MCF 10A (cell line): ENCODE measurements at places on chromosomes 7 and 10. TPM values are rescaled to one million over a fixed set of nuclear protein-coding genes. Genes with fewer than 3 reads are reported as not detected.

- H3K4me3 ChIP-seq: no peak overlapping the region
- no peaks in the 10 kb centered on the region for H3K27me3 ChIP-seq
- no peak for DNase-seq
- H3K36me3 ChIP-seq: no peaks in the 10 kb centered on the region
- no peak overlapping the region for H3K27ac ChIP-seq
- peaks cover 8% of the 10 kb centered on the region for H3K4me1 ChIP-seq
Observed at GRCh38 chr10:124074501-124075109, 18.8 kb downstream of the CHST15 start.

DNA sequence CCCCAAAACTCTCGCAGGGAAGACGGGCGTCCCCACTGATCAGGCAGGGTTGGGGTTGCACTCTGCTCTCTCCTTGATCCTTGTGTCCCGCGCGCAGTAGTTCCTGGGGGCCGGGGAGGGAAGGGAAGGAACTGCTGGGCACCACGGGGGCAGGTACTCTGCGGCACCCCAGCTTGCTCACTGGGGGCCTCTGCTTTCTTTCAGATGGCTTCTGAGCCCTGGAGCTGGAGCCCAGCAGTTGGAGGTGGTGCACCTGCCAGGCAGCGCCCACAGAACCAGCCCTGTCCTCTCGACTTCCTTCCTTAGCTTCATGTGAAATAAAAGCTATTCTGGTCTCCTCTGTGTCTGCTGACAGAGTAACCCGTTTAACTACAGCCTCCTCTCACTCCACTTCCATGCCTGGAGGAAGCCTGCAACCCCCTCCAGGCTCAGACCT lies 12.2 kb downstream of the PLAC9 start:
- DNase-seq: no peak
- H3K36me3 ChIP-seq: peaks cover 2% of the 10 kb centered on the region
- H3K27me3 ChIP-seq: no peaks in the 10 kb centered on the region

GRCh38 chr10:126127481-126128029 lies 231.2 kb downstream of the FANK1 start:
- no peaks in the 10 kb centered on the region for H3K4me1 ChIP-seq
- H3K4me3 ChIP-seq: no peak overlapping the region
- DNase-seq: no peak
- H3K27me3 ChIP-seq: no peaks in the 10 kb centered on the region
- H3K27ac ChIP-seq: no peak overlapping the region

Gene EPHA1
- total RNA-seq: 0.89 and 1.2 TPM in 2 replicates

DNA sequence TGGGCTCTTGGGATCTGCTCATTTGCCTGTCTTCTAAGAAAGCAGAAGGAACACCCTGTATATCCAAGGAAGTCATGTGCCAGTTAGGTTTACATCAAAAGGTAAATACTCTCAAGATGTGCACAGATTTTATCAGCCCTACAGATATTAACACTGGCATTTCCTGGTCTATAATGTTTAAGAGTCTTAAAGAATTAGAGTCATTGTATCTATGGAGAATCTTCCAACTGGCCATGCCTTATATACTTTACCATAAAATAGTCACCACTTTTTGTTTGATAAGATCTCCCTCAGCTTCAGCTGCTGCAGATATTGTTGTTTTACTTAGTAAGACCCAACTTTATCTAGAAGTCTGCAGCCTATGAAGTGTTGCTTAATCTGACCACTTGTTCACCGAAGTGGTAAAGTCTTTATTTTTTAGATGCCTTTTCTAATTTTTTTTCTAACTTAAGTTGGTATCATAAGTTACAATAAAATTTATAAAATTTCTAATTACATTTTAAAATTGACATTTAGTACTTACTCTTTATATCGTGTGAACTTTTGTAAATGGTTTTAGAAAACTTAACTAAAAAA lies 58.5 kb downstream of the CPED1 start:
- H3K4me3 ChIP-seq: no peak overlapping the region
- H3K4me1 ChIP-seq: no peaks in the 10 kb centered on the region
- peaks cover 27% of the 10 kb centered on the region for H3K27me3 ChIP-seq
- no peak for DNase-seq
